Stimulated activated naive CD8-positive, alpha-beta T cell treated with anti-CD3 and anti-CD28 coated beads, Interleukin-15, Interleukin-2, amounts not matched to agents 100 U/mL and 50 U/mL, for 24 hours (primary cell): ENCODE measurements at places on chromosomes 1 and 21.

GRCh38 chr21:32336711-32337110, 38.1 kb downstream of the MRAP start:
- no peak for DNase-seq

GRCh38 chr1:151892190-151892589, 17.1 kb downstream of the THEM4 start:
- no peak for DNase-seq

DNA sequence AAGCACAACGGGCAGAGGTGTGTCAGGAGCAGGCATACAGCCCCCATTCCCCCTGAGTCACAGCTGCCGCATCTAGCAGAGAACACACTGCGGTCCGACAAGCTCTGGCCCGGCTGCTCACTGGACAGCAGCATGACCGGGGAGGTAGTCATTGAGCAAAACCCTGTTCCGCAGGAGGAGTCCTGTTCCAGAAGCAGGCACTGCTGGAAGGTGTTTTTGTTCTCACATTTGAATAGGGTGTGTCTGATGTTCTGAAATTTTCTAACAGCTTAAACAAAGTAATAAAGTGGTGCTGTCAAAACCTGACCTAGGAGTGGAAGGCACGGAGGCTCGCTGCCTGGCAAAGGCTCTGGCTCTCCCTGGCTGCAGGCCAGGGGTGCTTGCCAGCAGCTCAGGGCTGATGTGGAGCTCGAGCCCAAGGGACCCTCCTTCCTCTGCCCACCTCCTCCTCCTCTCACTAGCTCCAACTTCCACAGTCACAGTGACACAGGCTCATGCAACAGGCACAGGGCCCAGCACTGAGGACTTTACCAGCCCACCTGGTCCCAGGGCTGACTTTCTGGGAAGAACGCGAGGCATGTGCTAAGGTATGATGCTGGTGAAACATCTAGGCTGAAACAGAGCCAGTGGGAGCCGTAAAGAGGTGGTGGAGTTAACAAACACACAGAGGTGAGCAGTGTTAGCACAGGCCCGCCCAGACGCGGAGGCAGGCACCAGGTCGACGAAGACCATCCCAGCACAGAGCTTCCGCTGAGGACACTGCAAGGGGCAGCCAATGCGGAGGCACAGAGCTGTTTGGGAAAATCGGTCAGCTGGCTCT, 118.6 kb upstream of the IFFO2 start:
- DNase-seq, result peak; percentile 12

GRCh38 chr21:10430005-10430404, 91.4 kb upstream of the TPTE start:
- no peak for DNase-seq
